Amygdala (tissue), 56 donors: ENCODE measurements at places on chromosomes 7 and 10.
A peak's percentile ranks its signal among the peaks of the same experiment; 100 is the strongest.

GRCh38 chr7:101238226-101239182, 902 bp upstream of the CLDN15 start:
- no peak for DNase-seq

- no peak for DNase-seq
Observed at GRCh38 chr7:153091477-153091876, 331.9 kb downstream of the ACTR3B start.

DNA sequence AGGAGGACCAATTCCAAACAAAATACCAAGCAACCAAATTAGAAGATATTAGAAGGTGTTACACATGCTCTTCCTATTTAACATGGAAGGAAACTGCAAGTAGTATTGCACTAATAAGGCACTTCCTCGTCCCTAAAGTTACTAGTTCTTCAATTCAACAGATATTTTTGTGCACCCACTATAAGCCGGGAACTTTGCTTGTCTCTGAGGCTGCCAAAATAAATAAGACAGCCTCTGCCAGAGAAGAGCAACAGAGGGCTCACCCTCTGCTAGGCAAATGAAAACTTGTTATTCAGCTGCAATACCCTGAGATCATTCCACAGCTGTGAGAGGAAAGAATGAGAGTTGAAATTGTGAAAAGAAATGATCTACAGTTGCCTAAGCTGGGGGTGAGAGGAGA, 37.4 kb upstream of the GSAP start:
- no peak for DNase-seq

DNA sequence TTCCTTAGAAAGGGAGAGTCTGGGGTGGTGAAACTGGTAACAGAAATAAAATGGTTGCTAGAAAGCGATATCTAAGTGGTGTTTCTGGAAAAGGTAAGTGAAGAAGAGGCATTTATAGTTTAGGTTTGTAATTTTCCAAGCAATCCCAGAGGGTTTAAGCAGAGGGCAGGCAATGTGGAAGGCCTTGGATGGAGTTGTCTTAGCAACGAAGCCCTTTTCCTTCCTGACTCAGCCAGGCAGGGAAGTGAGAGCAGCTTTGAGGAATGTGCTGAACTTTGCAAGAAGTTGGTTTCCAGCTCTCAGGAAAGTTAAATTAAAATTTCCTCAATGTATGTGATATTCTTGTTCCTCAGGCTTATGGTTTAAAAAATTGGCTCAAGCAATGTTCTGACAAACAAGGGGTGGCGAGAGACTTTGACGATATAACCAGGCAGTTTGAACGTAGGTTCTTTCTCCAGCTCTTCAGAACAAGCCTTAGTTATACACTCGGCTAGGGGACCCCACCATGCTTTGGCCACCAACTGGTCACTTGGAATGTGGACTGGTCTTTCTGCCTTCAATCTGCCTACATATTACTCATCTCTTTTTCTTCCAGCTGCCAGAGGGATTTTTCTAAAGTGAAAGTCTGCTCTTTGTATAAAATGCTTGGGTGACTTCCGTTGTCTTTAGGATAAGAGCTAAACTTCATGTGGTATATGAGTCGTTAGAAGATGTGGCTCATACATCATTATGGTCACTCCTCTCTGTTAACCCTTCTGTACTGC, 66.9 kb upstream of the SLC25A13 start:
- DNase-seq, result no peak

GRCh38 chr10:128721963-128722445, 595.8 kb upstream of the MKI67 start:
- DNase-seq, result no peak

DNA sequence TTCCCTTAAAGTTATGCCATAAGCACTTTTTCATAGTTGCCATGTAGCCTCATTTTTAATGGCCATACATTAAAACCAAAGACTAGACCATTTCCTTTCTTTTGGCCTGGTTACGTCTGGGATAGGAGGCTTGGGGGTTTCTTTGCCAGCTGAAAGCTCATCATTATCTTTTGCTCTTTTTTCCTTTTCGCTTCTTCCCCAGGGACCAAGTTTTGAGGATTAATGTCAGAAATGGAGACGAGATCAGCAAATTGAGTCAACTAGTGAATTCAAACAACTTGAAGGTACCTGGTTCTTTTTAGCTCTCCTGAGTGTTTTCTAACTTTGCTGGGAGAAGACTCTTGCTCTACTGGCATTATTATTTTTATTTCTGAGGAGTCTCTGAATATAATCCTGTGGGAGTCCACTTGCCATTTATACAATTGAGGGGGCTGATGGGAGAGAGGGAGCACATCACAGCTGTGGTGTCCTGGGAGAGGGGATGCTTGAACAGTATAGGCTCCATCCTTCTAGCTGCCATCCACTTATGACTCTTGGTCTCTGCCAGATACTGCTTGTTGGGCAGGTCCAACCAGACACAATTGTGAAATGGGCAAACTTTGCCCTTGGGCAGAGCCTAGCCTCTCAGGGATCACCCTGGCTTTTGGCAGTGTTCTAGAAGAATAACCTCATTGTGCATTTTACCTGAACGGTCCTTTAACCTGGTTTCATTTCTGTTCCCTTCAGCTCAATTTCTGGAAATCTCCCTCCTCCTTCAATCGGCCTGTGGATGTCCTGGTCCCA, 5.8 kb downstream of the CPA4 start:
- no peak for DNase-seq

- no peak for DNase-seq
Observed at GRCh38 chr7:102404005-102404861, 8.1 kb downstream of the PRKRIP1 start.

GRCh38 chr10:26939290-26939961, 78.7 kb upstream of the ABI1 start:
- no peak for DNase-seq

GRCh38 chr10:69045441-69046300, 42.2 kb upstream of the SRGN start:
- DNase-seq, result no peak

GRCh38 chr10:91800756-91801155, 2.5 kb downstream of the TNKS2 start:
- DNase-seq, result no peak

DNA sequence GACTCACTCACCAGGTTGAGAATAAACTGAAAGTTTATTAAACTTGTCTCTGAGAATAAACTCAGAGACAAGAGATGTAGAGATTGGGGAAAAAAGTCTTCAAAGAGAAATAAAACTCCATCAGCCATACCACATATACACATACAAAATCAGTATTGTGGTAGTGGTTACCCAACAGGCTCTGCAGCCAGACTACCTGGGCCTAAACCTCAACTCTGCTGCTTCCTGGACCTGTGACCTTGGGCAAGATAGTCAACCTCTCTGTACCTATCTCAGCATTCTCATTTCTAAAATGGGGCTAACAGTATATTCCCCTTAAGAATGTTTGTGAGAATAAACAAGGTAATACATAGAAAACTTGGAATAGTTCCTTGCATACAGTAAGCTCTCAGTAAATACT, 15.3 kb downstream of the TPK1 start:
- DNase-seq, result no peak

GRCh38 chr10:4848356-4849041, 22.5 kb downstream of the AKR1E2 start:
- DNase-seq, result no peak

GRCh38 chr10:12465385-12466136, 116.2 kb downstream of the CAMK1D start:
- DNase-seq, result no peak

DNA sequence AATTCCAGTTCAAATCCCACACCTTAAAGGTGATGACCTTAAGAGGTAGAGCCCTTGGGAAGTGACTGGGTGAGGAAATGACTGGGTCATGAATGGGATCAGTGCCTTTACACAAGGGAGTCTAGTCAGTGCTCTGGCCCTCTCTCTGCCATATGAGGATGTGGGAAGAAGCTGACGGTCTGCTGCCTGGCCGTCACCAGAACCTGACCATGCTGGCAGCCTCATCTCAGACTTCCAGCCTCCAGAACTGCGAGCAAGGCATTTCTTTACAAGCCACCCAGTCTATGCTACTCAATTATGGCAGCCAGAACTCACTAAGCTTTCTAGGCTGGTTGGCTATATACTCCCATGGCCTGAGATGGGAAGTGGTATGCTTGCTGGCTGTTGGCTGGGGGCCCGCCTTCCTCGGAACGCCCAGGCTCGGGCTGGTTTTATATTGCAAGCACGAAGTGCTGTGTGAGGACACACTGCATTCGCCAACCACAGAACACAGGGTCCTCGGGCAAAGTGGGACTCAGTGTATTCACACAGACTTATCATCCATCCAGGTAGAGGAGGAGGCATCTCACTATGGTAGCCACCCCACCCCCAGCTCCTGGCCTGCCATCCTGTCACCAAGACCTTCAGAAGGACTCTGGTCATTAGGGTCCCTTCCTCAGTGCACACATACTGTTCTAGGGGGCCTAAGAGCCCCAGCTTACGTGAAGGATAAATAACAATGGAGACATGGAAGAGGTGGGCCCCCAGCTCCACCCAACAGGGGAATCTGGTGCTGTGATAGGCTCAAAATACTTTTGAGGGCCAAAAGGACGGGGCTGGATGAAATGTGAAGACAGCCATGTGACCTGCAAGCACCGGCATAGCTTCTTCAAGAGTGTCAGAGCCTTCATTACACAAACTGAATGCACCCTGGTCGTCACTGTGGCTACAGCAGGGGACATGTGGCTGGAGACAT, 49.0 kb downstream of the ZRANB1 start:
- DNase-seq, result no peak

- no peak for DNase-seq
Observed at GRCh38 chr7:113217314-113217713, 99.0 kb upstream of the SMIM30 start.

DNA sequence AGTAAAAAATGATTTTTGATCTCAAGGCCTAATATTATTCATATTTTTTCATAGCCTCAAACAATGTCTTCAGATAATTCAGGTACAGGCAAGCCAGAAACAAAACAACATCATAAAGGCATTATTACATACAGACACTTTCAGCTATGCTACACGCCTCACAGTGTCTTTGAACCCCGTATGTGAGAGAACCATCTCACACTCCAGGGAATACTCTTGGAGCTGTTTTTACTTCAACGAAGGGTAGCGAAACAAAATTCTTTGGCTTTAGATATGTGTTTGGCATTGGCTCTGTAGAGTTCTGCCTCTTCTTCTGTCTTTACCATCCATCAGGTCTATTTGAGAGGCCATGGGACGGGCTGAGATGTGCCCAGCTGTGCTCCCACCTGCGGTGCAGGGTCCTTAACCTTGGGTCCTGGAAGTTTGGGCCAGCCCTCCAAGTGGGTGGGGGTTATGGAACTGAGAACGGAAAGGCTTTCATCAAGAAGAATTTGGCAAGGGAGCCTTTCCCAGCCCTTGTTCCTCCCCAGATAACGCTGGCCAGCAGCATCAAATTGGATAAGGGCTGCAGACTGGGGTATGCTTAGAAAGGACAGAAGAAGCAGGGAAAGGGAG, 276.9 kb downstream of the TCF7L2 start:
- no peak for DNase-seq

GRCh38 chr7:33334349-33334748, 205.0 kb downstream of the BBS9 start:
- no peak for DNase-seq

GRCh38 chr7:158005531-158005930, 582.1 kb downstream of the PTPRN2 start:
- DNase-seq, result no peak

- DNase-seq, result peak; percentile 35
Observed at GRCh38 chr7:138008588-138009349, 6.9 kb upstream of the CREB3L2 start.

- DNase-seq, result no peak
Observed at GRCh38 chr10:116879817-116880216, 30.5 kb downstream of the ENO4 start.
